ENCODE measurements at places on chromosomes 2 and 18. TPM values are rescaled to one million over a fixed set of nuclear protein-coding genes. Genes with fewer than 3 reads are reported as not detected.

- DNase-seq, result no peak
These were observed 285.9 kb downstream of the SLC8A1 start for GRCh38 chr2:40166006-40166405.

DNA sequence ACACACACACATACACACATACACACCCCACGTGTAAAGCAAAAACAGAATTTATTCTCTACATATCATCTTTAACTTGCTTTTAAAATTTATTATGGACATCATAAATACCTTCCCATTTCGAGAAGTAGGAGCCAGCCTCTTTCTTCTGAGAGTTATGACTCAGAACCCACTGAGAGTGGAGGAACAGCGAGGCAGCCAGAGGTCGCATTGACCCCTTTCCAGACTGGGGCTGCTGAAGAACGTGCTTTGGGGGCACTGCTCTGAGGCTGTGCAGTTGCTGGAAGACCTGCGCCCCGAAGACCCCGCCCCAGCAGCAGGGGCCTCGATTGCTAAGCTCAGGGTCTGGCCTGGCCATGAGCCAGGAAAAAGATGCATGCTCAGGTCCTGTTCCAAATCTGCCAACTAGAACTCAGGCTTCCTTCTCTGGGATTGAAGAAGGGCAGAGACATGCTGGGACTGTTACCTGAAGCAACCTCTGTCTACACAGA is 133.8 kb upstream of the TWIST2 start:
- no peak for DNase-seq

DNA sequence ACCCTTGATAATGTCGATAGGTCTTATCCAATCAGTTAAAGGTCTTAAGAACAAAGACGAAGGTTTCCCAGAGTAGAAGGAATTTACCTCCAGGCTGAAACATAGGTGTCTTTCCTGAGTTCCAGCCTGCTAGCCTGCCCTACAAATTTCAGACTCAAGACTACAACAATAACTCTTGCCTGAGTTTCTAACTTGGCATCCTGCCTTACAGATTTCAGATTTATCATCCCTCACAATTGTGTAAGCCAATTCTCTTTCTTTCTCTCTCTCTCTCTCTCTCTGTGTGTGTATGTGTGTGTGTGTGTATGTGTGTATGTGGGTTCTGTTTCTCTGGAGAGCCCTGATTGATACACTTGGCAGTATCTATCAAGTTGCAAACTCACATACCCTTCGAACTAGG is 37.2 kb upstream of the B4GALT6 start:
- DNase-seq, result no peak

- no peak for DNase-seq
These were observed 143.5 kb downstream of the PKP4 start for GRCh38 chr2:158600155-158600802.

DNA sequence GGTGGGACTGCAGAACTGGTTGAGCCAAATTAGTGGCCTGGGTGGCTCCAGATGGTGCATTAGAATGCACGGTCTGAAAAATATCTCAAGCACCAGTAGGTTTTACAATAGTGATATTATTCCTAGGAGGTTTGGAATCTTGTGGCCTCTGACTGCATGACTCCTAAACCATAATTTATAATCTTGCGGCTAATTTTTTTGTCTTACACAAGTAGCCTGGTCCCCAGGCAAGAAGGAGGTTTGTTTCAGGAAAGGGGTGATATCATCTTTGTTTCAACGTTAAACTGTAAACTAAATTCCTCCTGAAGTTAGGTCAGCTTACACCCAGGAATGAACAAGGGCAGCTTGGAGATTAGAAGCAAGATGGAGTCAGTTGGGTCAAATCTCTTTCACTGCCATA is 98.9 kb upstream of the ARL4C start:
- DNase-seq, result no peak

DNA sequence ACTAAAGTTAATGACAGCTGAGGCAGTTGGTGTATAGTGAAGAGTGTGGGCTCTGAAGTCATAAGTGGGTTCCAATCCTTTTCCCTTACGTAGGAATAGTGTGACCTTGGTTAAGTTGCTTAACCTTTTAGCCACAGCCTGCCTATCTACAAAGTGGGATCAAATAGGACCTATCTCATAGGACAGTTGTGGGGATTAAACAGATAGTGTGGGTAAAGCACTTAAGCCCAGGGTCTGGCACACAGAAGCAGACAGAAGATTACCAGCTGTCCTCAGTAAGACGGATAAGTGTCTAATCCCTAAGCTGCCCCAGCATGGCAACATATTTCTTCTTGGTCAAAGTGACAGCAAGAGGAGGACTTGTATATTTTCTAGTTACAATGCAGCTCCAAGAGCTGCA is 28.2 kb downstream of the UBE2F start:
- DNase-seq, result no peak

- DNase-seq, result no peak
These were observed 38.6 kb downstream of the SS18 start for GRCh38 chr18:26051843-26052242.

The TWIST2 gene
- total RNA-seq, result 0.17 TPM

The SLC4A5 gene
- 0.42 TPM for total RNA-seq

- no peak for DNase-seq
These were observed 3.5 kb downstream of the RUFY4 start for GRCh38 chr2:218072478-218073024.

DNA sequence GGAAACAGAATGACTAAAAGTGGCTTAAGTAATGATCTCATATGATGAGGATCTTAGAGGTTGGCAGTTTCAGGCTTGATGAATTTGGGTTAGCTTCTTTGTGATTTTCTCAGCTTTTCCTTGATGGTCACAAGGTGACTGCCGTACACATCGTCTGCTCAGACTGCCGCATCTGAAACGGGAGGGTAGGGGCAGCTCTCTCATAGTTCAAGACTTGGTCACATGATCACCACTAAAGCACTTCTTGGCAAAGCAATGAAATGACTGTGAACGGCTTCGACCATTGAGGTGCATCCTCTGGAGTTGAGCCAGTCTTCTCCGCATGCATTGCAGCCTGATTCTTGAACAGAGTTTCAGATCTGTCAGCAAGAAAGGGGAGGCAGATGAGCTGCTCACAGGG is 43.8 kb downstream of the LPIN1 start:
- DNase-seq, result no peak

- no peak for DNase-seq
These were observed 94.0 kb downstream of the CDK15 start for GRCh38 chr2:201900362-201900761.

The OR6B2 gene
- total RNA-seq, result not detected

DNA sequence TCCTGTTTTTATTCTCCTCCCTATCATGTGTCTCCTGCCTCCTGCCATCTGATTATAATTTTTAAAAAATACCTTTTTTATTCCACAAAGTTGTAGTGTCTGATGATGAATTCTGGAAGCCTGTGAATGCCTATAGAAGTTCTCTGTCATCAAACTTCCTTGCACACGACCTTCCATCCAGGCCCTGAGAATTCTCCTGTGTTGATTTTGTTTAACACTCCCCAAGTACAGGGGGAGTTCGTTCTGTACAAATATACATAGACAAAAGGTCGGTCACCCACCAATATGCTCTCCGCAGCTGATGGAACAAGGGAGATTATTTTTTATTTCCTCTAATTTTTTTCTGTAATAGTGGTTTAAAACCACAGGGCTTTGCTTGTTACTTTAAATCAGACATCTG is 232.5 kb downstream of the PIEZO2 start:
- DNase-seq, result no peak

DNA sequence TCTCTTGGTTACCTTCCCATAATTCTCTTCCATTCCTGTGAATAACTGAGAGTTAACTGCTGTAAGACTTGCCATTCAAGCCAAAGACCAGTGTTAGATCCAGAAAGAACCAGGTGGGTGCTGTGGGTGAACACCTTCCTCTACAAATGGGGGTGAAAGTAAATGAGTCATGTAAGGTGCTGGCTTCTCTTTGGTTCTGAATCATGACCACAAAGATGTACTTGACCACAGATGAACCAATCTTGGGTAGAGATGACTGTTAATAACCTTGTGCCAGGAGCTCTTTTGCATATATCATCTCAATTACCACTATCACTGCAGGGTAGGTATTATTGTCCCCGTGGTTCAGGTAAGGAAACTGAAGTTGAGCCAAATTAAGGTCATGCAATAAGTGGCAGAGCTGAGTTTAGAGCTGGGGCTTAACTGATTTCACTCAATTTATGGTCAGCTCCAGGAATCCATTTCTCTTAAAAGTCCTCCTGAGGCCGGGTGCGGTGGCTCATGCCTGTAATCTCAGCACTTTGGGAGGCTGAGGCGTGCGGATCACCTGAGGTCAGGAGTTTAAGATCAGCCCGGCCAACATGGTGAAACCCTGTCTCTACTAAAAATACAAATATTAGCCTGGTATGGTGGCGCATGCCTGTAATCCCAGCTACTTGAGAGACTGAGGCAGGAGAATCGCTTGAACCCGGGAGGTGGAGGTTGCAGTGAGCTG is 244.9 kb upstream of the CXCR4 start:
- DNase-seq, result no peak

- no peak for DNase-seq
These were observed 93.3 kb upstream of the ASAP2 start for GRCh38 chr2:9113262-9113661.

The EMX1 gene
- total RNA-seq, result not detected

DNA sequence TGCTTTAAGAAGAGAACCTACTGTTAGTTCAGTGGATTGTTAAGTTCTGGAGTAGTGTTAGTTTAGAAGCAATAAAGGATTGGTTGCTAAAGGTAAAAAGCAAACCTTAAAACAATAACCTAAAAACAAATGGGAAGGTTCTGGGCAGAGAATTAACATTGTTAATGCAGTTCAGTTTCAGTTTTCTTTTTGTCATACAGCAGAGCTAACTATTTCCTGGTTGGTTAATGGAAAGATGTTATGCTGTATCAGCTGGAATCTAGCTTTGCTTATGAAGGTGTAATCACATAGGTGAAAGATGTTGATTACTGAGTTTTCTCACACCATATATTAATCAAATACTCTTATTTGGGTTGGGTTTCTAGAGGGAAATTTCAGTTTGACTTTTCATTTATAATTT is 23.8 kb downstream of the SMAD4 start:
- no peak for DNase-seq

GRCh38 chr2:224925061-224925809 is 117.0 kb downstream of the DOCK10 start:
- no peak for DNase-seq

- DNase-seq, result no peak
These were observed 28.2 kb downstream of the CENPO start for GRCh38 chr2:24821433-24821891.

GRCh38 chr18:76545433-76546087 is 50.5 kb upstream of the ZNF516 start:
- DNase-seq, result no peak

The HOXD9 gene
- total RNA-seq, result not detected

The REEP1 gene
- total RNA-seq, result 1.7 TPM

DNA sequence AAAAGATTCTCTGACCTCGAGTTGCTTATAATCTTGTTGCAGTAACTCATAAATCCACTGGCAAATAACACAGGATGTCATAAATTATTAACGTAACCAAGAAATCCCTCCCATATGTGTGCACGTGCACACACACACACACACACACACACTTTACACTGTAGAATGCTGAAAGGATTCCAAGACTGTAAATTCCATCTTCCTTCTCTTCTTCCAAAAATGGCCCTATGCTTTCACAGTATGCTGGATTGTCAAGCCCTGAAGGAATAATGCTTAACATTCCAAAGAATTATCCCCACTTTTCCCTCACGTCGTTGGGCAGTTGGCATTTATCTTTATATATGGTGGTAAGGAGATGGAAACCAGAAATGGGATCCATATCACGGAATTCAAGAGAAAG is 117.5 kb upstream of the CRIM1 start:
- no peak for DNase-seq

DNA sequence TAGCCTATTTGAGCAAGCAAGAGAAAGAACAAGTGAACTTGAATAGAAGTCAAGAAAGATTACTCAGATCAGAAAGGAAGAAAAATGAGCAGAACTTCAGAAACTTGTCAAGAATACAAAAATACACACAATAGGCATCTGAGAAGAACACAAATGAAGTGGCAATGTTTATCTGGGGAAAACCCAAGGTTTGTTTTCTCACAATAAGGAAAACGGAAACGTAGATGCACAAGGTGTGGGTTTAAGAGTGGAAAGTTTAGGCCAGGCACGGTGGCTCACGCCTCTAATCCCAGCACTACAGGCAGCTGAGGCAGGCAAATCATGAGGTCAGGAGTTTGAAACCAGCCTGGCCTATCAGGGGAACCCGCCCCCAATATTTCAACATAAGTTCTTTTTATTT is 159.5 kb upstream of the GYPC start:
- DNase-seq, result no peak

DNA sequence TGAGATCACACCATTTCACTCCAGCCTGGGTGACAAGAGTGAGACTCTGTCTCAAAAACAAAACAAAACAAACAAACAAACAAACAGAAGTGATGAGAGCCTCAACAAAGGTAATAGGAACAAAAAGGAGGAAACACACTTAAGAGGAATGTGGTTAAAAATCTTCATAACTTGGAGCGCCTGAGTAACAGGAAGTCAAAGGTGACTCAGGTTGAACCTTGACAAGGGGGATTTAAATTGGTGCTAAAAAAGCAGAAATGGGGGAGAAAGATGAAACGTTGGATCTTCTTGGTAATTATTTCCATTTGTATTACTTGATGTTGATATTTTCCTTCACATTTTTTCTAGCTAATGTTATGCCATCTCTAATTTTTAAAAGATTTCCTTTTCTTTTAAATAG is 318.5 kb upstream of the TCF4 start:
- DNase-seq, result no peak

The DCDC2C gene
- total RNA-seq, result not detected

GRCh38 chr2:128581849-128582244 is 263.2 kb upstream of the HS6ST1 start:
- no peak for DNase-seq

DNA sequence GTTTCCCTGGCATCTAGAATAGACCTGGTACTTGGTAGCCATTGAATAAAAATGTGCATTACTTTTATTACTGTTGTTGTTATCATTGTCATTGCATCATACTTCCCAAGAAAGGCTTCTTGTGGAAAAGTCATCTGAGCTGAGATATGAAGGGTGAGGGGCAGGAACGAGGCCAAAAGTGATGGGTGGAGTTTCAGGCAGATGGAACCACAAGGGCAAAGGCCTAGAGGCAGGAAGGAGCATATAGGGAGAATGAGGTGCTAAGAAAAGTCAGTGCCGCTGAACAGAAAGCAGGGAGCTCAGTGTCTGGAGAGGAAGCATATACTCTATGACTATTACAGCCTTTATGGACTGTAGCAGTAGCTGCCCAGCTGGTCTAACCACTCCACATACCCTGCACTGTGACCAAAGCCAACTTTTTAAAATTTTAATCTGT is 219.3 kb downstream of the SPP2 start:
- no peak for DNase-seq

- no peak for DNase-seq
These were observed 26.7 kb downstream of the CTLA4 start for GRCh38 chr2:203894262-203894661.

DNA sequence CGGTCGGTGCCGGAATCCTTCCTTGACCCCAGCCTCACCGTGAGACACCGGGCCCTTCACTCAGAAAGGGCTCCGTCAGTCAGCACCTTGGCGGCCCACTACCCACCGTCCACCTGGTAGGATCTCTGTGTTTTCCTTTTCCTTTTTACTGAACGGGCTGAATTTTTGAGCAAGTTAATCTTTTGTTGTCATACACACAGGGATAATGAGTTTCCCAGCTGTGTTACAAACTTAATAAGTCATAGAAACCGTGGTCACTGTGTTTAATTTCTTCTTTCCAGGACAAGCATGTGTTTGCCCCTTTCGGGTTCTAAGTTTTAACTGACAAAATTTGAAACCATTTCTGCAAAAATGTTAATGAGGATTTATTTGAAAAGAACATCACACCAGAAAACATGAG is 39.0 kb upstream of the TPO start:
- no peak for DNase-seq
